ENCODE measurements at places on chromosomes 3 and 15.

GRCh38 chr15:85642693-85643066, 152.0 kb downstream of the KLHL25 start:
- no peak for DNase-seq

DNA sequence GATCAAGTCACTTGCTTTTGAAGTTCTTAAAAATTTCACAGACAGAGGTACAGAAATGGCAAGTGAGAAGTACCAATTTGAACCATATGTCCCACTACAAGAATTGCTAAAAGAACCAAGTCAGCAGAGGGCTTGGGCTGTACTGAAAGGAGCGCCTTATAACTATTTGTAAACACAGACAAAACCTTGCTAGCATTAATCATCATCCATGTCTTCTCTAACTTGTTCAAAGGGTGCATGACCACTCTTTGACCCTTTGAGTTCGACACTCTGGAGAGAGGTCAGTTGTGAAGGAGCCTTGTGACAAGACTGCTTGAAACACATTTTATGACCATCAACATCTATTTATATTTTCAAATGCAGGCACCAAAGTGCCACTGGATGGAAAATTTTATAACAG, 191.7 kb downstream of the PDZRN3 start:
- DNase-seq: no peak

DNA sequence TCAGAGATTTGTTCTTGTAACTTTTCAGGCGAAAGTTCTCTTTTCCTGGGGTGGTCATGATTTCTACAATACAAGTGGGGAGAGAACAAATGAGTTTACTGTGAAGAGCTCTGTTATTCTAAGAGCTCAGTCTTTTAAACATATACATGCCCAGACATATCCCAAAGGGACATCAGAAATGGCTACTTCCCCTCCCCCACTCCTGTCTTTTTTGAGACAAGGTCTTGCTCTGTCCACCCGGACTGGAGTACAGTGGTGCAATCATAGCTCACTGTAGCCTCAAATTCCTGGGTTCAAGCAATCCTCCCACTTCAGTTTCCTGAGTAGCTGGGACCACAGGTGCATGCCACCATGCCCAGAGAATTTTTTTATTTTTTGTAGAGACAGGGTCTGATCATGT, 18.2 kb downstream of the KPNA1 start:
- no peak for DNase-seq

DNA sequence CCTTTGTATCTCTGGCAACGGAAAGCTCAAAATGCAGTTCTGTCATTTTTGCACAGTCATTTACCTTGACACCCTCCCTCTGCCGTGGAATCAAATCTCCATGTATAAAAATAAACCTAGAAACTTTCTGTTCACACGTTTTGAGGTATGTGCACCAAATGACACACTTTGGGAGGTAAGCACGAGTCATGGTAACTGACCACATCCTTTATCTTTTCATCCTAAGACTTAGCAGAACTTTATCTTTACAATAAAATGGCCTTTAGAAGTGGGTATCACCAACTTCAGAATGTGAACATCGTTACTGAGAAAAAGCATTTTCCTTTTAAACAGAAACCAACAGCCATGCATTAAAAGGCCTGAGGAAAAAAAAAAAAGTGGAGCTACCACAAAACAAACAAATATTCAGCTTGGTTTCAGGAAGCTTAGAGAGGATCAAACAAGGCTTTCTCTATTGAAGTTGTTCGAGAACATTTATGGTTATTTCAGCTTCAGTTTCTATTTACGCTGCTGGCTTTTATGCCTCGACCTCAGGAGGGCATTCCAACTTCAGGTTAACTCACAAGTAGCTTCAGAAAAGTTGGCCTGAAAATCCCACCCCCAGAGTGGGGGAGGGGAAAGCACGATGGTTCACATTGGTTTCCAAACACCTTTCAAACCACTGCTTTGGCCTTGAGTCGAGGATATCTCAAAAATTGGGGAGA, 171.1 kb upstream of the ICE2 start:
- DNase-seq: peak; percentile 89

DNA sequence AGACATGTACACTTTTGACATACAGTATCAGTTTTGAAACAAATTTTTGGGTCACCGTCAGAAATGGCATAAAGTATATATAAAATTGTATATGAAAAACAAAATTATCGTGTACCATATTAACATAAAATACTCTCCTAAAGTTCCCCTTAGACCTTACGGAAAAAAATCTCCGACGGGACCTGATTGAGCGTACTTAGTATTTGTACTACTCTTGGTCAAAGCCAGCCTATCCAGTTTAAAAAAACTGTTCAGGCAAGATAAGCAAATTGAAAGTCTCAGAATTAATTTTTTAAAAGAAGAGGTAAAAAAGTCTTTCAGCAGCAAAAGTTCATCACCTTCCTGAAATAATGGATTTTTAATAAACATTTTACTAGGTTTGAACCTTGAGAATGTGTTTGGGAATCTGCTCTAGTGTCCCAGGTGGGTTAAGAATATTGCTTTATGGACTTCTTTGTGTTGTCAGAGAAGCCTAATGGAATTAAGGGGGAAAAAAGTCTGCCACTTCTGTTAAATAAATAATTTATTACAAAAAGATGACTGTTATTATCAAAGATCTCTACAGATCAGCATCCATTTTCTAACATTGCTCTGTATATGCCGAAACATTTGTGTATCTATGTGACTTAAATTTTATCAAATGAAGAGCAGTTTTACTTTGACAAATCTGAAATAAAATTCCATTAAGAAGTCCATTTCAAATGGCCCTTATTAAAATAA, 48.6 kb downstream of the ZBTB20 start:
- DNase-seq: no peak

DNA sequence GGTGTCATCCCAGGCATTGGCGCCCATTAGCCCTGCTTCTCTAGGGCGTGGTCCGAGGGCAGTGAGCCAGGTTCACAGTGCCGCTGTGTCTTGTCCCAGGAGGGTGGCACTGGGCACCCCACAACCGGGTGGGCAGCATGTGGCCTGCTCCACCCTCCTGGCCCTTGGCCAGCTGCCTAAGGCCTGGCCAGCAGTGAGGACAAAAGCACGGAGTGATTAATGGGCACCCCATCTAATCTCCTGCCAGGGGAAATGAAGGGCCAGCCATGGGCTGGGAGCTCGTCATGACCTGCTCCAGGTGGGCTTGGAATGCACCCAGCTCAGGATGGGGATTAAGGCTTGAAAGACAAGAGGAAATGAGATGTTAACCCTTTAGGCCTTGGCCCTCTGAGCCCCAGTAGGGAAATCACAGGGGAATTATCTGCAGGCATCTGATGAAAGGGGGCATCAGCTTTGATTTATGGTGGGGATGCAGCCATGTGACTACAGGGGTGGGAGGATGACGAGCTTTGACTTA, 5.2 kb downstream of the THSD4 start:
- DNase-seq: no peak

GRCh38 chr3:188151438-188151837, 2.5 kb upstream of the LPP start:
- DNase-seq: no peak

DNA sequence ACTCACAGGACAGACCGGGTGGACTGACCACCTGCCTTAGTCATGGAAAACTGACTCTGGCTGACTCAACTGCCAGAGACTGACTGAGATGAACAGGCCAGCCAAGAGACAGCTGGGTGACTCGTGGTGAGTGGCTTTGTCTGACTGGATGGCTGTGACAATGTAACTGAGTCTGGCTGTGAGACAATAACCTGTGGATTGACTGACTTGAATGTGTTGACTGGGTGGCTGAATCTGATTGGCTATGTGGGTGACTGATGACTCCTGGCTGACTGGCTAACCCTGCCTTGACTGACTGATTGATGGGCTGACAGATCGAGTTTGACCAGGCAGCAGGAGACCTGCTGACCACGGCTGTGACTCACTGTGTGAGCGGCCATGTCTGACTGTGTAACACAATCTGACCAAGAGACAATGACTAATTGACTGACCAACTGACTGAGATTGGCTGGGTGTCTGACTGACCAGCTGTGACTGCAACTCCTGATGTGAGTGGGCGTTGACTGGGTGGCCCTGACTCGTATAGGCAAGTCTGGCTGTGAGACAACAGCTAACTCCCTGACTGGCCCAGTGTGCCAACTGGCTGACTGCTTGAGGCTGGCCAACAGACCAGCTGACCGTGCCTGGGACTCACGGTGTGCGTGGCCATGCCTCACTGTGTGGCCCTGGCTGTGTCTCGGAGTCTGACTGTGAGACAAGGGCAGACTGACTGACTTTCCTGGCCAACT, 509.1 kb downstream of the SHQ1 start:
- peak; percentile 77 for DNase-seq

GRCh38 chr3:23439080-23439479, 236.0 kb downstream of the UBE2E2 start:
- DNase-seq: no peak

DNA sequence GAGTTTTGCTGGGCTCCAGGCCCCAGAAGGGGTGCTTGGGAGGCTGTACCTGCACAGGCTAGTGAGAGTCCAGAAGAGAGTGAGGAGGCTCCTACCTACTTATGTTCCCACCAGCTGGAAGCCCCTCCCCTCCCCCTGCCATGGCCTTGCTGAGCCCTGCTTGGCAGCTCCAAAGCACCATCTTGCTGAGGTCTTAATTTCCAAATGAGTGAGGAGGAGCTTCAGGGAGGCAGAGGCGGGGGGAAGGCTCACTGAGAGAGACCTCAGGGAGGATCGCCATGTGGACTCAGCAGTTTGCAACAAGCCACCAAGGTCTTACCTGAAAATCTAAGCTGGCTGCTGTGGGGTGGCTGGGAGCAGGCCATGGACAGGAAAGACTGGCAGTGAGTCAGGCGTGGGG, 8.7 kb upstream of the CACNA2D2 start:
- DNase-seq: no peak

DNA sequence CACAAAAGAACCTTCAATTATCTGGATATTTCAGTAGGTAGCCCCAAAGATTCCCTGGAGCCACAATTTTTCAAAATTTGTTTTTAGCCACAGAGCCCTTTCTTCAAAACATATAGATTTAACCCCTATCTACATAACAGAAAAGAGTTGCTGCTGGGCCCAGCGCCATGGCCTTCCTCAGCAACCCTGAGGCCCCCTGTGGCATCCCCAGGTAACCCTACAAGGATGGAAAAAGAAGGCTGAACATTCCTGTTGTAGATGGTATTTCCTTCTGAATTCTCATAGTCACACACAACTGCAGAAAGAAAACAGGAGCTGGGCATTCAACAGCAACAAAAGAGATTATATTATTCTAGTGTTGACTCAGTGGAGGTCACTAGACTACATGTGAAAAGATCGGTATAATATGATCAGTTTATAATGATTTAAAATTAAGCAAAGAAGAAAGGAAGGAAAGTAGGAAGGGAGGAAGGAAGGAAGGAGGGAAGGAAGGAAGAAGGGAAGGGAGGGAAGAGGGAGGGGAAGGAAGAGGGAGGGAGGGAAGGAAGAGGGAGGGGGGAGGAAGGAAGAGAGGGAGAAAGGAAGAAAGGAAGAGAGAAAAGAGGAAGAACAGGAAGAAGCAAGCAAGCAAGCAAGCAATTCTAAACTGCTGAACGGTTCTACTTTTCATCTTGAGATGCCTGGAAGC, 342.5 kb upstream of the NR2F2 start:
- no peak for DNase-seq
